GM23338 (cell line): ENCODE measurements at places on chromosomes 2 and 18.
A peak's percentile ranks its signal among the peaks of the same experiment; 100 is the strongest.

- no peaks in the 10 kb centered on the region for H3K27me3 ChIP-seq
- H3K36me3 ChIP-seq = no peaks in the 10 kb centered on the region
- H3K4me1 ChIP-seq = peaks cover 11% of the 10 kb centered on the region; the same call in 1 of the 2 replicates
- H3K27ac ChIP-seq = no peak overlapping the region
- no peak overlapping the region for H3K4me3 ChIP-seq
Observed at GRCh38 chr18:26746826-26747475, 118.6 kb downstream of the AQP4 start.

DNA sequence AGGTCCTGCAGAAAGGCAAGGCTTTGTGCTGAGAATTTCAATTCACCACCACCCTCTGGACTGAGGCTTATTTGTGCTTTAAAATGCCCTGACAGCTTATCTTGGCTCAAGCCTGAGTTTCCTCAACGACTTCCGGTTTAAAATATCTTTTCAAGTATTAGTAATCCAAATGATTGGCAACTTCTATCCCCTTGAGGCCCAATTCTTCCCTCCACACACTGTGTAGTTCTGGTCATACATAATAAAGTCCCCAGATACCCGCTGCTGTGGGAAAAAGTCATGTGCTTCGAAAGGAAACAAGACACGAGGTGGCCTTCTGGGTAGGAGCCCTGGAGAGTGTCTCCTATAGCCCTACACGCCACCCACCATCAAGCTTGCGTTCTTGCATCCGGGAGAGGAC lies 393.4 kb downstream of the ALK start:
- DNase-seq = no peak
- H3K4me3 ChIP-seq = no peak overlapping the region
- H3K36me3 ChIP-seq = no peaks in the 10 kb centered on the region
- no peaks in the 10 kb centered on the region for H3K27me3 ChIP-seq
- H3K27ac ChIP-seq = no peak overlapping the region
- H3K4me1 ChIP-seq = no peaks in the 10 kb centered on the region

- H3K4me1 ChIP-seq = no peaks in the 10 kb centered on the region
- H3K4me3 ChIP-seq = no peak overlapping the region
- H3K27me3 ChIP-seq = no peaks in the 10 kb centered on the region
- H3K27ac ChIP-seq = no peak overlapping the region
- no peaks in the 10 kb centered on the region for H3K36me3 ChIP-seq
Observed at GRCh38 chr2:101688261-101688660, 9.2 kb upstream of the MAP4K4 start.

GRCh38 chr18:59779979-59780378 lies 82.8 kb upstream of the CCBE1 start:
- no peak overlapping the region for H3K4me3 ChIP-seq
- no peak overlapping the region for H3K27ac ChIP-seq
- DNase-seq = no peak
- H3K27me3 ChIP-seq = no peaks in the 10 kb centered on the region

DNA sequence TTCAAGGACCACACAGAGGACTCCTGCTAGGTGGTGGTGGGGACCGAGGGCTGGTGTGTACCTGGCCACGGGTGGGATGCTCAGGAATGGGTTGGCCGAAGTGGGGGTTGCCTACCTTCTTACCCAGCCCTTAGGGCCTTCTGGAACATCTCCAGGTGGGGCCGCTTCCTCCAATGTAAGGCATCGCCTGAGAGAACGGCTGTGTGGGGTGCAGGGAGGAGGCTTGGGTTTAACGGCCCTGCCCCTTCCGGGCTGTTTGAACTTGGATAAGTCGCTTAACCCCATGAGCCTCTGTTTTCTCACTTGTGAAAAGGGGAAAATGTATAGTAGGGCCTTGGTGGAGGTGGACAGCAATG lies 35.0 kb downstream of the EMILIN2 start:
- H3K4me3 ChIP-seq = no peak overlapping the region
- DNase-seq = no peak
- H3K4me1 ChIP-seq = no peaks in the 10 kb centered on the region; the same call in 1 of the 2 replicates
- no peaks in the 10 kb centered on the region for H3K27me3 ChIP-seq
- H3K27ac ChIP-seq = no peak overlapping the region

DNA sequence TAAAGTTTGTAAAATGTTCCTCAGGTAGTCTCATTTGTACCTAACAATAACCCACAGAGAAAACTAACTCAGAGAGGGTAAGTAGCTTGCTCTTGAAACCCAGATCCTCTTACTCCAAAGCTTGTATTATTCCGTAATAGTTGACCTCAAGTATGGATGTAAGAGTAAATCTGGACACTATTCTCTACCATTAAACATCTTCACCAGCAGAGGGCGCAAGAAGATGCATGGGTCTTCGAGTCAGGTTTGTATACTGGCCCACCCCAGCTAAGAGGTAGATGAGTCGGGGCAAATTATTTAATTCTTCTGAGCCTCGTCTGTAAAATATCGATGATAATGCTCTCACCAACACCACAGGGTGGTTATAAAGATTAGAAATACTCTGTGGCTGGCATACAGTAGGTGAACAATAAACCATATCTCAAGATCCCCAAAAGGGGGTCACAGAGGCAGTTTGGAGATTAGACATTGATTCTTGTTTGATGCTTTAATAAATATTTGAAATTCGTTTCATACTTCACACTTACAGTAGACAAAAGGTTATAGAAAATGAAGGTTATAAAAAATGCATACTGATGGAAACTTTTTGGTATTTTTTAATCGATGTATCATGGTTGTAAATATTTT lies 3.5 kb upstream of the CABLES1 start:
- H3K27ac ChIP-seq = no peak overlapping the region
- peaks cover 28% of the 10 kb centered on the region for H3K4me1 ChIP-seq
- H3K4me3 ChIP-seq = no peak overlapping the region
- DNase-seq = peak; percentile 86

GRCh38 chr2:175490360-175490791 lies 308.9 kb upstream of the ATP5MC3 start:
- peaks cover 3% of the 10 kb centered on the region; the same call in 1 of the 2 replicates for H3K4me1 ChIP-seq
- no peak overlapping the region for H3K27ac ChIP-seq
- no peak overlapping the region for H3K4me3 ChIP-seq
- H3K36me3 ChIP-seq = no peaks in the 10 kb centered on the region
- DNase-seq = no peak

- H3K27ac ChIP-seq = no peak overlapping the region
- H3K27me3 ChIP-seq = no peaks in the 10 kb centered on the region
Observed at GRCh38 chr18:9025091-9025838, 77.2 kb upstream of the NDUFV2 start.

- H3K36me3 ChIP-seq = no peaks in the 10 kb centered on the region
- no peaks in the 10 kb centered on the region for H3K4me1 ChIP-seq
- H3K4me3 ChIP-seq = no peak overlapping the region
- no peak overlapping the region for H3K27ac ChIP-seq
Observed at GRCh38 chr18:38456253-38456652, 890.7 kb upstream of the CELF4 start.

GRCh38 chr2:232866104-232866503 lies 4.0 kb upstream of the SNORC start:
- H3K4me3 ChIP-seq = no peak overlapping the region
- H3K36me3 ChIP-seq = no peaks in the 10 kb centered on the region
- H3K4me1 ChIP-seq = no peaks in the 10 kb centered on the region
- H3K27me3 ChIP-seq = no peaks in the 10 kb centered on the region
- no peak overlapping the region for H3K27ac ChIP-seq

GRCh38 chr2:209253544-209253943 lies 170.3 kb upstream of the MAP2 start:
- no peaks in the 10 kb centered on the region for H3K4me1 ChIP-seq
- H3K36me3 ChIP-seq = no peaks in the 10 kb centered on the region
- no peak overlapping the region for H3K27ac ChIP-seq

GRCh38 chr2:72533765-72534164 lies 292.1 kb downstream of the EXOC6B start:
- H3K4me3 ChIP-seq = no peak overlapping the region
- no peak overlapping the region for H3K27ac ChIP-seq
- H3K4me1 ChIP-seq = peaks cover 48% of the 10 kb centered on the region
- no peaks in the 10 kb centered on the region for H3K36me3 ChIP-seq
- H3K27me3 ChIP-seq = no peaks in the 10 kb centered on the region

DNA sequence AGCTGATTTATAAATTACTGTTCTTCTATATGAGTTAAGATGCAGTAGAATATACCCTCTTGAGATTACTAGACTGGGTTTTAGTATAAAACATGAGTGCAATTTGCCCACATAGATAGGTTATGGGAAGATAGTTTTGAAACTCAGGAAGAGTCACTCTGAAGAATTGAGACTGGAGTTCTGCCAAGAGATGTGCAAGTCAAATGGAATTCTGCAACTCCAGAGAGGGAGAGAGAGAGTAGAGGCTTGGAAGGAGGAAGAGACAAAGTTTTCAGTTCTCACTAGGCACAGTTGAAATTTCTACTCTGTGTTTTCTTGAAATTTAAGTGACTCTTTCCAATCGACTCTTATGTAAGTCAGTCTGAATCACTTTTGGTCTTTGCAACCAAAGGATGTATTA lies 878.8 kb downstream of the TSN start:
- H3K27me3 ChIP-seq = no peaks in the 10 kb centered on the region
- H3K27ac ChIP-seq = no peak overlapping the region
- DNase-seq = no peak
- H3K4me3 ChIP-seq = no peak overlapping the region
- no peaks in the 10 kb centered on the region for H3K36me3 ChIP-seq

- no peak overlapping the region for H3K27ac ChIP-seq
- no peaks in the 10 kb centered on the region; the same call in none of the 2 replicates for H3K4me1 ChIP-seq
- no peaks in the 10 kb centered on the region for H3K36me3 ChIP-seq
- no peak for DNase-seq
Observed at GRCh38 chr18:76827205-76828200, 5.1 kb downstream of the ZNF236 start.

DNA sequence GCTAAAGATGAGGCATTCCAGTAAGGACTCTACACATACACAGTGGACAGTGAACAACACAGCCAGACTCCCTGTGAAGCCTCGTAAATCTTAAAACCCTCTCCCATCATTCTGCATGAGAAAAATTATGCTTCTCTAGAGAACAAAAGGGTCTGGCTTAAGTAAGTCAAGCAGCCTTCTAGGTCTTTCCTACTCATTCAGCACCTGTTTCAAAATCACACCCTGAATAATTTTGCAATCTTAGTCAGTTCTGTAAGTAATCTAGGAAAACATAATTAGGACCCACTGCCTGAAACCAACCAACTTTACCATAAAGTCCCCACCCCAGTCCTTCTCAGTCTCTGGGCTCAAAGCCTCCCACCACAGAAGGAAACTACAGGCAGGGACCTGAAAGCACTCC lies 19.7 kb downstream of the IAH1 start:
- no peaks in the 10 kb centered on the region for H3K4me1 ChIP-seq
- DNase-seq = no peak
- H3K27ac ChIP-seq = no peak overlapping the region
- no peaks in the 10 kb centered on the region for H3K27me3 ChIP-seq
- H3K36me3 ChIP-seq = peaks cover 41% of the 10 kb centered on the region

DNA sequence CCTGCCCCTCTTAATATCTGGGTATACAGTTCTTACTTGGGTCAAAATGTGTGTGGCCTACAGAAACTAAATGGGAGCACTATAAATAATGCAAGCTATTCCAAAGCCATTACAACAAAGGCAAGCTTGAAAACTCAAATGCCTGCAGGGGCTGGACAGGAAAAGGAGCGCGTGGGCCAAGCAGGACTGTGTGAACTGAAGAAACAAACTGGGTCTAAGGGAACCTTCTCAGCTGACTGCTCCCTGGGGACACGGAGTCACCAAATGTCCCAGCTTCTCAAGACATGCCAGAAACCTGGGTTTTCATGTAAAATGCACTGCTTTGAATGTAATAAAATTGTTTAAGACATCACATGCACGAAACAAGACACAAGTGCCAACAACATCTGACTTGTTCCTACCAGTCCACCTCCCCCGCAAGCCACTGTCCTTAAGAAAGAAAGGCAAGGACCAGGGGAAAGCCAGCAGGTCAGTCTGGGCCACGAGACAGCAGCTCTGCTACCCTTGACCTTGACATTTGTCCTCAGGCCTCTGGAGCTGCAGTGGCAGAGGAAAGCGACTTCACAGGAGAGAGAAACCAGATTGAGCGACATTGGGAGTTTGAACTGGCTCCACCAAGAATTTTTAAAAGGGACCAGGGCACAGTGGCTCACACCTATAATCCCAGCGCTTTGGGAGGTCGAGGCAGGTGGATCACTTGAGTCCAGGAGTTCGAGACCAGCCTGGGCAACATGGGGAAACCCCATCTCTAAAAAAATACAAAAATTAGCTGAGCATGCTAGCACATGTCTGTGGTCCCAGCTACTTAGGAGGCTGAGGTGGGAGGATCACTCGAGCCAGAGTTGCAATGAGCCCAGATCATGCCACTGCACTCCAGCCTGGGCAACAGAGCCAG lies 89.7 kb upstream of the SH3BP4 start:
- H3K27me3 ChIP-seq = no peaks in the 10 kb centered on the region
- no peak for DNase-seq
- H3K4me1 ChIP-seq = peaks cover 4% of the 10 kb centered on the region; the same call in 1 of the 2 replicates
- no peak overlapping the region for H3K4me3 ChIP-seq

DNA sequence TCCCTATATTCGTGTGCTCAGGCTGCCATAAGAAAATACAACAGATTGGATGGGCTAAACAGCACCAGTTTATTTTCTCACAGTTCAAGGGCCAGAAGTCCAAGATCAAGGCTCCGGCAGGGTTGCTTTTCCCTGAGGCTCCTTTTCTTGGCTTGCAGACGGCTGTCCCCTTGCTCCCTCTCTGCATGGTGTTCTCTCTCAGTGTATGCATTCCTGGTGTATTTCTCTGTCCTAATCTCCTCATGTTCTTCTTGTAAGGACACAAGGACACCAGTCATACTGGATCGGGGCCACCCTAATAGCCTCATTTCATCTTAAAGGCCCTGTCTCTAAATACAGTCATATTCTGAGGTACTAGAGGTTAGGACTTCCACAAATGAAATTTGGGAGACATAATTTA lies 62.6 kb upstream of the SLC16A14 start:
- no peaks in the 10 kb centered on the region for H3K27me3 ChIP-seq
- H3K36me3 ChIP-seq = no peaks in the 10 kb centered on the region
- no peak for DNase-seq
- no peaks in the 10 kb centered on the region for H3K4me1 ChIP-seq

GRCh38 chr18:11960743-11961380 lies 20.4 kb upstream of the IMPA2 start:
- H3K4me1 ChIP-seq = no peaks in the 10 kb centered on the region
- DNase-seq = peak; percentile 40
- H3K27ac ChIP-seq = no peak overlapping the region
- no peaks in the 10 kb centered on the region for H3K27me3 ChIP-seq
- H3K4me3 ChIP-seq = no peak overlapping the region
- H3K36me3 ChIP-seq = no peaks in the 10 kb centered on the region; the same call in 1 of the 2 replicates

DNA sequence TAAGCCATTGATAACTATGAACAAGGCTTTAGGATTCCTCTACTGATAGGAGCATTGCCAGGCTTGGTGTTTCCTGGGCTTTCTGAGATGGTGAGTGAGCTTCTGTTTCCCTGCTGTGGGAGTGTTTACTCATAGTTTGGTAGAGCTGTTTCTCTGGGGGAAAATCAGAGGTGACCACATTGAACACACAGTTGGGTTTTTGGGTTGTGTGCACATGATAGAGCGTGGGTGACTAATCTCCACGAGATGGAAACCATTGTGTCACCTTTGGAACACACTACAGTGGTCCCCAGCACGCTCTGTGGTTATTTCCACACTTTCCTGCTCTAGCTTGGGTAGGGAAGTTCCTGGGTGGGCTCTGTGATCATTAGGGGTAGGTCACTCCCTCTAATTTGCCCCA lies 5.4 kb downstream of the IL1R1 start:
- DNase-seq = no peak
- H3K4me1 ChIP-seq = no peaks in the 10 kb centered on the region
- no peak overlapping the region for H3K4me3 ChIP-seq
- H3K36me3 ChIP-seq = no peaks in the 10 kb centered on the region

GRCh38 chr18:22846088-22846683 lies 86.9 kb upstream of the RBBP8 start:
- H3K27ac ChIP-seq = no peak overlapping the region
- H3K27me3 ChIP-seq = no peaks in the 10 kb centered on the region
- no peaks in the 10 kb centered on the region for H3K36me3 ChIP-seq
